Activated naive CD8-positive, alpha-beta T cell treated with anti-CD3 and anti-CD28 coated beads for 36 hours (primary cell): ENCODE measurements at places on chromosomes 1 and 21. TPM values are rescaled to one million over a fixed set of nuclear protein-coding genes. Genes with fewer than 3 reads are reported as not detected.

DNA sequence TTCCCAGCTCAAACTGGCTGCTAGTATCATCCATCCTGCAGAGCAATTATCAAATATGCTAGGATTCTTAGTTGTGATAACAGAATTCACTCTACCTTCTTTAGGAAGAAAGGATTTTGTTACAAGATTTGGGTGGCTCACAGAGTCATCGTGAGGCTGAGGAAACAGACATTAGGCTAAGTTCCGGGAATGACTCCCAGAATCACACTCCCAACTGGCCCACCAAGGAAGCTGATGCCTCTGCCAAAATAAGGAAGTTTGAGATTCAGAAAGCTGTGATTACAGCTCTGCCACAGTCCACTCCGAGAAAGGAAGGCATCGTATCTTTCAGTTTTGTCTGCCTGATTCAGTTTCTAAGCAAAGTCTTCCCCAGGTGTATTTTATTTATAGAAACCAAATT, 50.6 kb upstream of the LYPLAL1 start:
- no peaks in the 10 kb centered on the region for H3K4me1 ChIP-seq
- H3K4me3 ChIP-seq = no peak overlapping the region
- no peaks in the 10 kb centered on the region for H3K36me3 ChIP-seq
- no peak overlapping the region for H3K27ac ChIP-seq
- no peaks in the 10 kb centered on the region for H3K27me3 ChIP-seq

DNA sequence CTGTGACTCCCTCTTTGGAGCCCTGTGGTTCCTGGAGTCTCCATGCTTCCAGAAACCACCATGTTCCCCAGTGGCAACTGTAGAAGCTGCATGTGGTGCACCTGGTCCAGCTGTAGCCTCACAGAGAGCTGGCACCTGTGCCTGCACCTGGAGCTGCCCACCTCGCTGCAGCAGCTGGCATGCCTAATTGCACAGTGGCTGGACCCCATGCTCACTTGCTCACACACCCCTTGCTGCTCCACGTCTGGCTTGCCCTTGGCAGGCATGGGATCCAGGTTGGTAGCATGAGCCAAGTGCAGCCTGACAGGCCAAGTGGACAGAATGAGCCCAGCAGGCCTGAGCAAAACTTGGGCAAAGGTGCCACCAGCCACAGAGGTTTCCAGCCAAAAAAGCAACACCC, 680.1 kb downstream of the MATN1 start:
- no peak overlapping the region for H3K4me3 ChIP-seq
- no peaks in the 10 kb centered on the region for H3K27me3 ChIP-seq
- H3K4me1 ChIP-seq = no peaks in the 10 kb centered on the region
- no peaks in the 10 kb centered on the region for H3K36me3 ChIP-seq
- no peak for DNase-seq
- H3K27ac ChIP-seq = no peak overlapping the region

GRCh38 chr1:153941826-153942725, 4.4 kb downstream of the DENND4B start:
- no peaks in the 10 kb centered on the region for H3K27me3 ChIP-seq
- no peak for DNase-seq
- peaks cover 24% of the 10 kb centered on the region for H3K4me1 ChIP-seq
- no peak overlapping the region for H3K4me3 ChIP-seq
- H3K27ac ChIP-seq = no peak overlapping the region

DNA sequence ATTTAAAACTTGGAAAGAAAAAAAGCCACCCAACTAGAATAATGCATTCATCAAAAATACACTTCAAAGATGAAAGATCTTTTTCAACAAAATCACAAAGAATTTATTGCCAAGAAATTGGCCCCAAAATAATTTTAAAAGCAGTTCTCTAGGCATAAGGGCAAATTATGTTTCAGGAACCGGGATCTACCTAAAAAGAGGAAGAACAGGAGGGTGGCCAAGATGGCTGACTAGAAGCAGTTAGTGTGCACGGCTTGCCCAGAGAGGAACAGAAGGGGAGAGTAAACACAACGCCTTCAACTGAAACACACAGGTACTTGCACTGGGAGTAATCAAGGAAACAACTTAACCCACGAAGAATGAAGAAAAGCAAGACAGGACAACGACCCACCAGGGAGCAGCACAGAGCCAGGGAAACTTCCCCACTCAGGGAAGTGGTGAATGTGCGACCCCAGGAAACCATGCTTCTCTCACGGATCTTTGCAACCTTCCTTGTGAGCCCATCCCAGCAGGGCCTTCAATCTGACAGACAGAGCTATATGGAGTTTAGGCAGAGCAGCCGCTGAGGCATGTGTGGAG, 46.1 kb downstream of the ACKR1 start:
- H3K4me1 ChIP-seq = no peaks in the 10 kb centered on the region
- no peak for DNase-seq
- H3K27ac ChIP-seq = no peak overlapping the region
- peaks cover 46% of the 10 kb centered on the region for H3K27me3 ChIP-seq

DNA sequence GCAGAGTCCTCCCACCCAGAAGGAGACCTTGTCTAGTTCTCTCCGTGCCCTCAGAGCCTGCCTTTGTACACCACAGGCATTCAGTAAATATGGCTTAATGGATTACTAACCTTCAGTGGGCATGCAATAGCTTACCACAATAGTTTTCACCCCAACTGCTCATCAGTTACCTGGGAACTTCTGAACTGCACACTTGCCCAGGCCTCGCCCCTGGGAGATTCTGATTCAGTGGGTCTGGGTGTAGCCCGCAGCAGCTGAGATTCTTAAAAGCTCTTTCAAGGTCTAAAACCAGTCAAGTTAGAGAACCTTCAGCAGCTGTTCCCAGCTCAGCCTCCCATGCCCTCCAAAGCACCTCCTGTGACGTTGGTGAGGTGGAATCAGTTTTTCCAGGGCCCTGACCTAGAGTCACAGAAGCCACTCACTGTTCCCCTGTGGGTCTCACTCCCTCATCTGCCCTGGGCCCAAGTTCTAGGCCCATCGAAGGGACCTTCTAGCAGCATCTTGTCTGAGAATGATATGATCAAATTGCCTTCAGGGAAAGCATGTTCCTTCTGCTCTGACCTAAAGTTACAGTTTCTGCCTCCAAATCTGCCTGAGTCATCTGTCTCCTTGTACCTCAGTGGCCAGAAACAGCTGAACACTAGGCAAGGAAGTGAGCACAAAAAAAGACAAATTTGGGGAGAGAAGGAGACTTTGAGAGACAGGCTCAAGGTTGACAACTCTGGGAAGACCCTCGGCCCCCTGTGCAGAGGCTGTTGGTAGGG, 10.8 kb downstream of the ASAP3 start:
- peaks cover 8% of the 10 kb centered on the region for H3K27me3 ChIP-seq
- no peaks in the 10 kb centered on the region for H3K36me3 ChIP-seq
- no peak for DNase-seq
- H3K4me1 ChIP-seq = no peaks in the 10 kb centered on the region

DNA sequence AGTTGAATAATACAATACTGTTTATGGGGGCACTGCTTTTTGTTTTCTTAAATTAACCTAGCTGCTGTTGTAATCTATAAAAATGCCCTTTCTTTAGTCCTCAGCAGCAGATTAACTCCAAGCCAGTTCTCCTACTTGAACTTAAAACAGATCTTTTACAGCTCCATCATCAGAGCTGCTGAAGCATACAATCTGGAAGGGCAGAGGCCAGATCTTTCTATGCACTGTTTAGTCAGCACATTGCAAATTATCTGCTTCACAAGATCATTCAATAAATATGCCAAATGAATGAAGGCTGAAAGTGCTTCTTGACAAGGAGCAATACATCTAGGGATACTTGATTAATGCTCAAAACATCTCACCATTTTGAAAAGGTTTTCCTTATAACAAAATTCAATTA, 115.8 kb downstream of the PLPPR5 start:
- DNase-seq = no peak
- no peak overlapping the region for H3K4me3 ChIP-seq
- H3K27ac ChIP-seq = no peak overlapping the region
- H3K36me3 ChIP-seq = no peaks in the 10 kb centered on the region

DNA sequence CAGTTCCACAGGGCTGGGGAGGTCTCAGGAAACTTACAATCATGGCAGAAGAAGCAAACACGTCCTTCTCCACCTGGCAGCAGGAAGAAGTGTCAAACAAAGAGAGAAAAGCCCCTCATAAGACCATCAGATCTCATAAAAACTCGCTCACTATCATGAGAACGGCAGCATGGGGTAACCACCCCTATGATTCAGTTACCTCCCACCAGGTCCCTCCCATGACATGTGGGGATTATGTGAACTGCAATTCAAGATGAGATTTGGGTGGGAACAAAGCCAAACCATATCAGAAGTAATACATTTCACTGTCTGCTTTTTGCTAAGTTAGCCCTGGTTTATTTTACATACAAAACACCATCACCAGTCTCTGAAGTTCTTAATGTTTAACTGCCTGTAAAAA, 68.5 kb downstream of the RBM11 start:
- H3K27me3 ChIP-seq = peaks cover 20% of the 10 kb centered on the region
- no peaks in the 10 kb centered on the region for H3K36me3 ChIP-seq
- H3K27ac ChIP-seq = no peak overlapping the region
- no peak overlapping the region for H3K4me3 ChIP-seq

GRCh38 chr1:54816951-54817350, 15.8 kb upstream of the TTC22 start:
- H3K27me3 ChIP-seq = no peaks in the 10 kb centered on the region
- no peaks in the 10 kb centered on the region for H3K36me3 ChIP-seq

- H3K36me3 ChIP-seq = no peaks in the 10 kb centered on the region
- H3K27me3 ChIP-seq = peaks cover 3% of the 10 kb centered on the region
- DNase-seq = no peak
- H3K27ac ChIP-seq = no peak overlapping the region
- H3K4me3 ChIP-seq = no peak overlapping the region
These were observed 201.1 kb downstream of the DAB1 start for GRCh38 chr1:57222801-57223200.

The MEF2D gene
- 25.7 TPM for total RNA-seq
